ENCODE measurements at places on chromosomes 16 and 17. TPM values are rescaled to one million over a fixed set of nuclear protein-coding genes. Genes with fewer than 3 reads are reported as not detected.

GRCh38 chr16:68378436-68379415 is 67.9 kb downstream of the PRMT7 start:
- DNase-seq = no peak

The SRRM2 gene
- polyA plus RNA-seq = 540 TPM

The SLC35B1 gene
- polyA plus RNA-seq = 137 TPM

- no peak for DNase-seq
Observed at GRCh38 chr17:83079766-83080578, 563 bp downstream of the METRNL start.

DNA sequence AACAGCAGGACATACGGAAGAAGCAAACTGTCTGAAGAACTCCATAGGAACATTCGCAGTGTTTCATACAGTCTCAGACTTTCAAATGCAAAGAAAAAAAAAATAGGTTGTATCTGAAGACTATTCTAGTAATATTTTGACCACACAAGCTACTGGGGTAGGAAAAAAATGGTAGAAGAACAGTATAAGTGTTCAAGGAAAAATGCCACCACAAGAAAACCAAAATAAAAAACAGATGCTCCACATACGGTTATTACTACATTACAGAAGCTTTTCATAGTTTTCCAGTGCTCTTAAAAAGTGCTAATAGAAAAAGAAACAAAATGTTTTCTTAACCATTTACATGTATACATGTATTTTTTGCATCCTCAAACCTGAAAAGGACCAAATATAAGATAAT is 3.7 kb downstream of the NCOR1 start:
- DNase-seq = no peak

GRCh38 chr17:41962768-41963434 is 3.7 kb upstream of the CNP start:
- DNase-seq = peak; percentile 83

The KRT12 gene
- not detected for polyA plus RNA-seq

- DNase-seq = no peak
Observed at GRCh38 chr17:44351464-44351863, 6.4 kb downstream of the GRN start.

The RAB40C gene
- polyA plus RNA-seq = 15.2 TPM

- peak; percentile 63 for DNase-seq
Observed at GRCh38 chr16:88940862-88941817, 35.9 kb downstream of the CBFA2T3 start.

The HEXIM2 gene
- 6.4 TPM for polyA plus RNA-seq

DNA sequence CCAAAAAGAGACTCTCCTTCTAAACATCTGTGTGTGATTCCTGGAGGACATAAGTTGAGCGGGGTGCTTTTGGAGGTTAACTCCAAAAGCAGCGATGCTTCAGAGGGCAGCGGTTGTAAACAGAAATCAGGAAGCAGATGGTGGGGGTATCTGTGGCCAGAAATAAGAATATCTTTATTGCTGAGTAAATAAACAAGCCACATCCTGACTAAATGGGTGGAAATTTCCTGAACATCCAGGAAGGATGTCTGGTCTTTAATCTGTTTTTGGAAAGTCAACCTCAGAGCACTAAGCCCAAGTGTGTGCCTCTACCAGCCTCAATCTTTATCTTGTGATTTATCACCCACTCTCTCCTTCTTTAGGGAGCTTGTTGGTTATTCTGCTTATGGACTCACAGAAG is 123.3 kb downstream of the CDH13 start:
- DNase-seq = no peak

DNA sequence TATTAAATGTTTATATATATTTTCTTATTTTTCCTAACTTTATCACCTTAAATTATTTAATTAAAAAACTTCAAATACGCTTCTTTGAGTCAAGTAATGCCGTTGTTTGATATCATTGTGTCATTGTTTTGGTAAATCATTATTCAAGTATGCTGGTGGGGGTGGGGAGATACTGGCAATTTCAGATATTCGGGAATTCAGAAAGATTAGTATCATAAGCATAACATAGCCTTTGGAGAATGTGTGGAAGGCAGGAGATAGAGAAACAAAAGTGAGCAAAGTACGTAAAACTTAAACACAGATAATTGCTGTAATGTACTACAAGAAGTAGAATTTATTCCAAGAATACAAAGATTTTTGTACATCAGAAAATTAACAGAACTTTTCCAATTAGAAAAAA is 49.8 kb downstream of the TANC2 start:
- DNase-seq = no peak

GRCh38 chr17:10271106-10271562 is 72.7 kb upstream of the GAS7 start:
- no peak for DNase-seq

DNA sequence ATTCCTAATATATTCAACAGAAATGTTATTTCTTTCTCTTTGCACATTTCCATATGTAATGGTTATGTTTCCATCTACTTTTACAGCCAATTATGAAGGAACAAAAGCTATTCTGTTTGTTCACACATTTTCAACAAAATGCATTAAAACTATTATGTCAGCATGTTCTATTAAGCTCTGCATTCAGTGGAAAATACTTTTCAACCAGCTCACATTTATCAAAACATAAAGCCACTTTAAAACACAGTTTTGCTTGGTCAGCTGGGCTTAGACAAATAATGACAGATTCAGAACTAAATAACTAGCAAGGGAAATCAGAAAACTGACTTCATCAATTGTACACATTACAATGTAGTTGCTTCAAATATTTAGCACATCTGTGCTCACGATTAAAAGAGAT is 6.9 kb downstream of the SALL1 start:
- no peak for DNase-seq

GRCh38 chr16:53678756-53679343 is 24.8 kb downstream of the RPGRIP1L start:
- no peak for DNase-seq

- peak; percentile 19 for DNase-seq
Observed at GRCh38 chr17:17064322-17064721, 22.1 kb downstream of the MPRIP start.

DNA sequence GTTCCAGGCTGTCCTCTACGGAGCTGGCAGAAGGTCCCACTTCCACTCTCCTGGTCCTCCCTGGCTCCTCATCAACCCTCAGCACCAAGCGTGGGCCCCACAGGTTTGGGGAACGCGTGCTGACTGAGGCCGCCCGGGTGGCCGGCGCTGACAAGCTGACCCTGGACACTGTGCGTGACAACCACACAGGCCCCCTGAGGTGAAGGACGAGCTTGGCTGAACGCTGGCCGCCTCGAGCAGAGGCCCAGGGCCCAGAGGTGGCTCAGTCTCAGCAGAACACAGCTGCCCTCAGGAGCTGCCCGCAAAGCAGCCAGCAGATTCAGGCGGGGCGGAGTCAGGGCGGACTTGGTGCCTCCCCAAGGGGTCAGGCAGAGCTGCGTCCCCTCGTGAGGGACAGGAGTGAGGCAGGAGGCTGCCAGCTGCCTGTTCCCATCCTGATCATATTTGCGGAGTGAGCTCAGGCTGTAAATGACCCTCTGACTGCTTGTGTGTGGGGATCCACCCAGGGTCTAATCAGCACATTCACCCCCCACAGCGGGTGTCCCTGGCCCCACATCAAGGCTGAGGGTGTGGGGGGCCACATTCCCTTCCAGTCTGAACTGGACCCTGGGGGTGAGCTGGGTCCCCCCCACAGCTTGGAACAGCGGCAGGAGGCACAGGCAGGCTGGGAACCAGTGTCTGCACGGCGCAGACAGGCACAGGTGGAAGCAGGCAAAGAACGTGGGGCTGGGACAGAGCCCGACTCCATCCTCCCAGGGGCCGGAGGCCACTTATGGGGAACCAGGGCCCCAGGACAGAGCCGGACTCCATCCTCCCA is 105.1 kb upstream of the METRNL start:
- no peak for DNase-seq

DNA sequence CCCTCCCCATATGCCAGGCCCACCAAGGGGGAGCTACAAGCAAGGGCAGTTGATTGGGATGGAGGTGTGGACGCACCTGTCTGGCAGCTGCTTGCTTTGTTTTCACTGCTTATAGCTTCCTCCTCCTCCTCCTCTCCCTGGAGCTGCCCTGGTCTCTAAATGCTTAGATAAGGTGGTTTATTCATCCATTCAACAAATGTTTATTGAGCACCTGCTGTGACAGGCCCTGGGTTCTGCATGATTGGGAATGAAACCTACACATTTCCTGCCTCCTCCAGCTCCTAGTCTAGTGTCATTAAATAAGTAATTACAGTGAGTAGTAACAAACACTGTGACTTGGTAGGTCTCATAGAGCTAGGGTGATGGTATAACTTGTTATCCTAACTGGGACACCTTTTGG is 17.4 kb upstream of the MAP3K14 start:
- no peak for DNase-seq

GRCh38 chr16:64745258-64745930 is 376.5 kb downstream of the CDH11 start:
- DNase-seq = no peak

The FGF11 gene
- polyA plus RNA-seq = 1.6 TPM

- DNase-seq = no peak
Observed at GRCh38 chr17:41521574-41522261, 3.0 kb upstream of the KRT15 start.

The RNU2-1 gene
- polyA plus RNA-seq = not detected

GRCh38 chr17:57675427-57676387 is 69.4 kb downstream of the CCDC182 start:
- no peak for DNase-seq

The PYCARD gene
- polyA plus RNA-seq = 10.0 TPM

The ZNF385C gene
- polyA plus RNA-seq = 0.11 TPM

The NHLRC4 gene
- polyA plus RNA-seq = 0.50 TPM

GRCh38 chr16:19506965-19507364 is 14.9 kb downstream of the GDE1 start:
- DNase-seq = no peak

The TVP23A gene
- polyA plus RNA-seq = 0.08 TPM

DNA sequence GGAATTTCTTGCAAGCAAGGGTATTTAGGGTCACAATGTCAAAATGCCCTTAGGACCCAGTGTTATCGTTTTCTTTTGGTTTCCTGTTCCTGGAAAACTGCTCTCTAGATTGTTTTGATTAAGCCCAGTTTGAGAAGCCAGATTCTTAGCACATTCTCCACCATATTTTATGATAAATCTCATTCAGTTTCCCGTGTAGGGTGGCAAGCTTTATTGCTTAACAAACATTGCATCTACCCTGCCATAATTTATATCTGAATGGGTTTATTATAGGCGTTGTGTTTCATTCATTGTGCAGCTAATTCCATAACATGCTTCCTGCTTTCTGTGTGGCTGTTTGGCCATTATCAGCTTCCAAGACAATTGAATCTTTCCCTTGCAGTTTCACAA is 389.1 kb upstream of the DYNLRB2 start:
- no peak for DNase-seq

GRCh38 chr17:20565711-20566110 is 13.8 kb upstream of the CDRT15L2 start:
- no peak for DNase-seq

DNA sequence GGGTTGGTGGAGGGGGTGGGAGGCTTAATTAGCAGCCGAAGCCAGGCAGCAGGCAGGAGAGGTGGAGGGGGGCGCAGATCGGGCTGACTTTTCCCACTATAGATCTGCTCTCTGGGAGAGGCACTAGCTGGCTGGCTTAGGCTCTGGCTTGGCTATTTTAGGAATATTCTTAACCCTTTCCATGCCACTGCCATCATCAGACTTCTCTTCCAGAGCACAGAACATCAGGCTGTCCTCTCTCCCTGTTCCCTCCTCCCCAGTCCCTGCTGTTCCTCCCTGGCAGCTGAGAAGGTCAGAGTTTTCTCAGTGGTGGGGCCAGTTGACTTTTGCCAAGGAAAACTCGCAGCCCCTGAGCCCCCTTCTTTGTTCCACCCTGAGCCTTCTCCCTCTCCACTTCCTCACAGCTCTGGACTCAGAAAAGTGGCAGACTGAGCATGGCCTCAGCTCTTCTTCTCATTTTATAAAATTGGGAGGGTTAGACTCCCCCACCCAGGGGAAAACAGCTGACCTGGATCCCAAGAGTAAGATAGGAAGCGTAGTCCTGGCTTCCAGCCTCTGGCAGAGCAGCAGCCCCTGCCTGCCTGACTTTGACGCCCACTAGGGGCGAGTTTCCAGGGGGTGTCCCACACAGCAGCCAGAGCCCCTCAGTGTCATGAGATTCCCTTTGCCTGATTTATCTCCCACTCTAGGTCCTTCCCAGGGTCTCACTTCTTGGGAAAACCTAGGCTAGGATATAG is 9.9 kb upstream of the C1QL1 start:
- DNase-seq = no peak

GRCh38 chr17:63911657-63912100 is 621 bp upstream of the CSHL1 start:
- DNase-seq = no peak

DNA sequence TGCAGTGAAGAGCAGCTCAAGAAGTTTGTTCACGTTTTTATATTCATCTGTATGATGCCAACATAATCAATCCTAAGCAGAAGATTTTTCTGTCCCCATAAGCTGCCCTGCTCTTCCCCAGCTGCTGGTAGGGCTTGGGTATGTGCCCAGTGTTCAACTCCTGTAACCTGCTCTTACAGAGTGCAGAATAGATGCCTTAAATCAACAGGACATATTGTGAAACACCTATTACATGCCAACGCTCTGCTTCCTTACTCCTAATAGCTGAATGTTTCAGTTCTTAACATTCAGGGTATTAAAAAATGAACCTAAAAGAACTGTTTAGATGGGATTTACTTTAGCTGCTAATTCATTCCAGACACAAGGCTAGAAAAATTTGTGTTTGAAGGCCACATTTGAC is 190.9 kb downstream of the HS3ST3A1 start:
- DNase-seq = no peak

The NAGPA gene
- polyA plus RNA-seq = 6.5 TPM
